ENCODE measurements at places on chromosomes 12 and 14. TPM values are rescaled to one million over a fixed set of nuclear protein-coding genes. Genes with fewer than 3 reads are reported as not detected.

DNA sequence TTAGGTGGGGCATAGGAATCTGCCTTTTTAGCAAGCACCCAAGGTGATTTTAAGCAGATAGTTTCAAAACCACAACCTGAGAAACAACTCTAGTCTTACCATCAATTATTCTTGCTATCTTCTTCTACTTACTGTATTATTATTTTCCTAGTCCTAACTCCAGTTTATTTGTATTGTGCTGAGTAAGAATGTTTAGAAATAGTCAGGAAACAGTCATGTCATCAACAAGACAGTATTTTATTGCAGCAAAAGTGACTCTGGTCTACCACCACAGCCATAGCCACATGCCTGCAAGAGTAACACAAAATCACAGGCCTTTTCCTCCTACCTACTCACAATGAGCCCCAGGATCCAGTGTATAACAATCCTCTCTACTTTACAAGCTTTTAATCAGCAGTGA lies 46.3 kb upstream of the FLRT2 start:
- no peak overlapping the region for H3K4me3 ChIP-seq
- no peaks in the 10 kb centered on the region for H3K36me3 ChIP-seq
- no peak for DNase-seq
- no peak overlapping the region for H3K27ac ChIP-seq
- H3K27me3 ChIP-seq: no peaks in the 10 kb centered on the region
- peaks cover 19% of the 10 kb centered on the region for H3K4me1 ChIP-seq

The DIO2 gene
- 13.0 TPM for total RNA-seq

The PIWIL1 gene
- not detected for total RNA-seq

The TTC6 gene
- total RNA-seq: not detected

The TEX52 gene
- not detected for total RNA-seq

DNA sequence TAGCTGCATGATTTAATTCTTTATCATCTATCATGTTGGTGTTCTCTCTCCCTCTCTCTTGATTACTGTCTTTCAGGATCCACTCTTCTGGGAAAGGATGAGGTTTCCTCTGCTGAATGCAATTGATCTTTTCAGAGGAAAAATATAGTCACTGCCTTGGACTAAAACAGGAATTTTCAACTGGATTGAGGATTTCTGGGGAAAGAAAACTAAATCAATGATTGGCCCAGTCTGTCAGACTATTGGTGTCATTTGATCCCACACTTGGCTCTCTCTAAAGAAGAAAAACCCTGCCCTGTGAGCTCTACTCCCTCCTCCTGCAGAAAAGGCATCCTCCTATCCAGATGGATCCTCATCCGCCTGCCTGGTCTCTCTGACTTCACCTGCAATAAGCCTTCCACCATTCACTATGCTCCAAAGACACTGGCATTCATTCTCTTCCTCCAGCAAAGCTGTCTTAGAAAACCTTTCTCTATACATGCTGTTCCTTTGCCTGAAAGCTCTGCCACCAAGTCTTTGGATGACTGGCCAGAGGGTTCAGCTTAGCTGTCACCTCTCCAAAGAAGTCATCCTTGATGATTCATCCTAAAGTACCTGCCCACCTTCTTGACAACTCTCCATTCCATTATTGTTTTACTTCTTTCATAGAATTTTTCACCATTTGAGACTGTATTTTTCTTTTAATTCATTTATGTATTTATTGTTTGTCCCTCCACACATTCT lies 127.7 kb upstream of the CAND1 start:
- DNase-seq: no peak
- no peaks in the 10 kb centered on the region for H3K36me3 ChIP-seq
- H3K4me3 ChIP-seq: no peak overlapping the region
- no peaks in the 10 kb centered on the region for H3K27me3 ChIP-seq
- H3K4me1 ChIP-seq: no peaks in the 10 kb centered on the region

DNA sequence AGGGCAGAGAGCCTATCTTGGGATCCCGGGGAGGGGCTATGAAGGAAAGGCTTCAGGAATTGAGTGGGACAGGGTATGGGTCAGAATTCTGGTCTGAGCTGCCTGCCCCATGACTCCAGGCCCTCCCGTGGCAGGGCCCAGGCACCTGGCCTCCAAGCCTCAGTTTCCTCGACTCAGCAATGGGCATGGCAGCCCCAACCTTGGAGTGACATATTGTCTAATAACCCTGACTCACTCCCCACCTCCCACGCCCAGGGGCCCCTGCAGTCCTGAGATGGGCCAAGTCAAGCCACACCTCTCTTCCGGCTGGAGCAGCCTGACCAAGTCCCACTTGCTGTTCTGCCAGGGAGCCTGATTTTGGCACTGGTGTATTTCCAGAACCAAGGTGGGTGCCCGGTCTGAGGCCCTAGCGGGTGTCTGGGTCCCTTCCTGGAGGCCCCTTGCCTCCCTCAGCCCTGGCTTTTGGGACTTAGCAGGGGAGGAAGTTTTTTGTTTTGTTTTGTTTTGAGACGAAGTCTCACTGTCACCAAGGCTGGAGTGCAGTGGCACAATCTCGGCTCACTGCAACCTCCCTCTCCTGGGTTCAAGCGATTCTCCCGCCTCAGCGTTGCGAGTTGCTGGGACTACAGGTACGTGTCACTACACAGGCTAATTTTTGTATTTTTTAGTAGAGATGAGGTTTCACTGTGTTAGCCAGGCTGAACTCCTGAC lies 40.3 kb upstream of the RCOR1 start:
- no peaks in the 10 kb centered on the region for H3K36me3 ChIP-seq
- DNase-seq: no peak
- no peaks in the 10 kb centered on the region for H3K4me1 ChIP-seq
- no peak overlapping the region for H3K27ac ChIP-seq

The SCNN1A gene
- total RNA-seq: 16.4 TPM

The MOAP1 gene
- total RNA-seq: 26.0 TPM

The MYF6 gene
- total RNA-seq: not detected

DNA sequence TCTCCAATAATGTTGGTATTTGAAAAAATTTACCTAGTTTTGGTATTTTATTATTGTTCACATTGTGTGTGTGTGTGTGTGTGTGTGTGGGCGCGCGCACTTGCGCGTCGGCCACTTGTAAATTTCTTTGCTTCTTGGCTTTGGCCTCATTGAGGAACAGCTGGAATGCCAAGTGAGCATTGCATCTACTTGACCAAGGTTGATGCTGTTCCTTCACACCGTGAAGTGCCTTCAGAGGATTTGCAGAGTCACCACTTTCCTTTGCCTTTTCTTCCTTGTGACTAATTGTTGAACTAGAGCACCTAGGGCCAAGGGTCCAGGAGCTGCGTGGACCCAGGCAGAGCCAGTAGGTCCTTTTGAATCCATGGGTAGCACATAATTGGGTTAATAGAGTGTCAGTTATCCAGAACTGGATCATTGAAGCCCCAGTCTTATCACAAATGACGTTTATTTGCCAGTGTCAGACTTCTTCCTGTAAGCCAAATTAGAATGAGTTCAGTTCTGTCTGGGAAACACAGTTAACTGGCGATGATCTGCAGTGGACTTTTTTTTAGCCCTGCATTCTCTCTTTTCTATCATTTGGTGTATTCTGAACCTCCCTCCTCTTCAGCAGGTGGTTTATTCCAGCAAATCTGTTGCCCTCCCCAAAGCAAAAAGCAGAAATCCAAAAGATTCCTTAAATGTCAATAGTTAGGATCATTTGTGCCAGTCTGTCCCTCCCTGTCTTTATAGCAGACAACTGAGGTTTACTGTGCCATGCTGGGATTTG lies 2.6 kb downstream of the PPP2R5C start:
- H3K4me3 ChIP-seq: no peak overlapping the region
- no peak overlapping the region for H3K27ac ChIP-seq
- peaks cover 2% of the 10 kb centered on the region for H3K36me3 ChIP-seq
- peaks cover 22% of the 10 kb centered on the region for H3K4me1 ChIP-seq

DNA sequence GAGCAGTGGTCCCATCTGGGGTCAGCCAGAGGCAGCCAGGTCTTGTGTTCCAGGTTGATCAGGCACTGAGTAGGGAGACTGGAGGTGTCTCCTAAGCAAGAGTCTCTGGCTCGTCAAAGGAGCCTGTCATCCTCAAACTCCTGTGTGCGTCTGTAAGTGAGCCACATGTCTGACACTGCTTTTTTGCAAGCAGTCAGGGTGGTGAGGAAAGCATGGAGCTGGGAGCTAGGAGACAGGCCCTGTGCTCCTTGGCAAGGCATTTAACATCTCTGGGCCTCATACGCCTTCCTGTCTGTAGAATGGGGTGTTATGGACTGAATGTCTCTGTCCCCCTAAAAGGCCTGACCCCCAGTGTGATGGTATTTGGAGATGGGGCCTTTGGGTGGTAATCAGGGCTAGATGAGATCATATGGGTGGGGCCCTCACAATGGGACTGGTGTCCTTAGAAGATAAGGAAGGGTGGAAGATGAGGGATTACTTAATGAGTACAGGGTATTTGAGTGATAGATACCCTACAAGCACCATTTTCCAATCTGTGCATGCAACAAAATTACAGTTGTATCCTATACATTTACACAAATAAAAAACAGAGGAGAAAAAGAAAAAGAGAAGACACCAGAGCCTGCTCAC lies 53.0 kb downstream of the ARL6IP4 start:
- no peaks in the 10 kb centered on the region for H3K27me3 ChIP-seq
- H3K27ac ChIP-seq: no peak overlapping the region
- no peak overlapping the region for H3K4me3 ChIP-seq

DNA sequence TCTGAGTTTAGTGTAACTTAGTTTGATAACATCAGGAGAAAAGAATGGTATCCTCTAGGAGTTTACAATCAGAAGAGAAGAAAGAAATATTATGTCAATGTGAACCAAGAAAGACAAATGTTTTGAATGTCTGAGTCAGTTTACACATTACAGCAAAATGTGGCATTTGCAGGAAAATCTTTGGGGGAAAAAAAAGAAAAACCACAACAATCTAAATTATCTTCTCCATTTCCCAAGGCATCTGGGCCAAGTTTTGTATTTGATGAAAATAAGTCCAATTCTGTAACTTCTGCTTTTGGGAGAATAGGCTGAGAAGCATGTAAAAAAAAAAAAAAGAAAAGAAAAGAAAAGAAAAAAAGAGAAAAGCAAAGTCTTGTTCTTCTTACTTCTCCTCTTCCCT lies 58.8 kb upstream of the FLRT2 start:
- no peaks in the 10 kb centered on the region for H3K4me1 ChIP-seq
- H3K27me3 ChIP-seq: no peaks in the 10 kb centered on the region
- no peak for DNase-seq
- no peak overlapping the region for H3K27ac ChIP-seq
- H3K4me3 ChIP-seq: no peak overlapping the region
- no peaks in the 10 kb centered on the region for H3K36me3 ChIP-seq

DNA sequence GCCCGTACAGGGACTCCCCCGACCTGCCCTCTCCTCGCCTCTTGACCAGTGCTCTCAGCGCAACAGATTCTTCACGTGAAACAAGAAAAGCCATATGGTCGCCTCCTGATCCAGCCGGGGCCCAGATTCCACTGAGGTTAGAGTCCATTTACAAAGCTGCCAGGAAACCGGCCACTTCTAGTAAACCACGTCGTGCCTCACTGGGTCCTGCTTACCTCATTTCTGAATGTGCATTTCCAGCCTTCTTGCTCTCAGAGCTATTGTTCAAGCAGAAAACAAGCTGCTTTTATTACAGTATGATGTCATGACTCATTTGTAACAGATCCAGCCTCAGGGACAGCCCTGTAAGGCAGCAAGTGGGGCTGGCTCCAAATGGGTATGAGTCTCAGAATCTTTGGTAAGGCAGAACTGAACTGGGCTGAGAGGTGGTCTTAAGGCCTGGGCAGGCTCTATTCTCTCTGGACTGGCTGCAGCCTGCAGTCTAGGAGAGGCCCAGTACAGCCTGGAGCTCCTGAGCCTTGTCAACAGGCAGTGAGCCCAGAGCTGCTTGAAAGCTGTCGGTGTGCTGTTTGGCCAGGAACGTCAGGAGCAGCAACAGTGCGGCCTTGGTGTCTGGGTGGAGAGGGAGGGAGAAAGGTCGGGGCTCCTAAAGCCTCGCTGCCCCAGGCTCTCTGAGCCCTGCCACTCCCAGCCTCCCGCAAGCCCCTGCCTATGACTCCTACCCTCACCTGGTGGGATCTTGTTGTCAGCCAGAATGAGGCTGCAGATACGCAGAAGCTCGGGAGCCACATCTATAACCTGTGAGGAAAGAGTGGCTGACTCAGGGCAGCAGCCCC lies 8.3 kb downstream of the REC8 start:
- no peak overlapping the region for H3K4me3 ChIP-seq
- no peaks in the 10 kb centered on the region for H3K4me1 ChIP-seq
- DNase-seq: no peak
- peaks cover 45% of the 10 kb centered on the region for H3K36me3 ChIP-seq
- peak overlapping the region; percentile 59 for H3K27ac ChIP-seq

The C3AR1 gene
- total RNA-seq: 25.5 TPM

GRCh38 chr12:45354399-45354798 lies 138.5 kb downstream of the ANO6 start:
- H3K36me3 ChIP-seq: no peaks in the 10 kb centered on the region
- peak overlapping the region; percentile 13 for H3K27ac ChIP-seq
- no peak overlapping the region for H3K4me3 ChIP-seq
- H3K4me1 ChIP-seq: peaks cover 86% of the 10 kb centered on the region

DNA sequence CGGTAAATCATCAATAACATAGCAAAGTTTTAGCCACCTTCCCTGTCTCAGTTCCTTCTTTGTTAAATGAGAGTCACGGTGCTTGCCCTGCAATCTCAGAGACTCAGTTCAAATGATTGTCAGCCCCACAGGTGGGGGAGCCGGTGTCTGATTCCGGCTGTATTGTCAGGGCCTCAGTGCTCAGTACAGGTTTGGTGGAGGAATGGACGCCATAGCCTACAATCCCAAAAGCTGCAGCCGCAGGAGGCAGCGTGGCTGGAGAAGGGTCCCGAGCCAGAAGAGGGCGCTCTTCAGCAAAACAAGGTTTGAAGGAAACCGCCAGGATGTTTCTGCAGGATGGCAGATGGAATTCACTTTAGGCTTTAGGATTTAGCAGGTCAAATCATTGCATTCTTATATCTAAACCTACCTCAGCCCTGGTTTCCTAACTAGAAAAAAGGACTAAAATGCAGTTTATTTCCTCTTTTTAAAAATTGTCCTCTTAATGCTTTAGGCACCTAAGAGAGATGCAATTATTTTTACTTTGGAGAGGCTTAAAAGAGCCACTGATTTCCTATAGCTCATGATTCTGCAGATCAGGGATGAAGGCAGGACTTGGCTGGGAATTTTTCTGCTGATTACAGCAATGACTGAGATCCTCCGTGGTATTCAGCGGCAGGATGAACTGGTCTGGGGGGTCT lies 29.2 kb downstream of the FOS start:
- H3K36me3 ChIP-seq: no peaks in the 10 kb centered on the region

DNA sequence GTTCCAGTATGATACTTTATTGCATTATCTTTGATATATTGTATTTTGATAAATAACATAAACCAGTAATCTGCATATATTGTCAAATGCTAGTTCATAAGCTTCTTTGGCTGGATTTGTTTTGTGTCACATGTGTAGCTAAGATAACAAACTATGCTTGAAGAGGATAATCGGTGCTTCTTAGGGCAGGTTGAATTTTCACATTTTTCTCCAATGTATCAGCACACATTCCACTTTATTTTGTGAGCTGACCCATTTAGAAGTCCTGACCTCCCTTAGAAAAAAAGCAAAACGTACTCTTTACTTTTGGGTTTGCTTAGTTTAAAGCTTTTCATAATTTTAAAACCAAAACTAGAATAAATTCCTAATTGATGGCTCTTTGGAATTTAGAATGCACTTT lies 277.7 kb upstream of the DDHD1 start:
- H3K27me3 ChIP-seq: no peaks in the 10 kb centered on the region
- H3K4me1 ChIP-seq: no peaks in the 10 kb centered on the region
- H3K27ac ChIP-seq: no peak overlapping the region
- no peak overlapping the region for H3K4me3 ChIP-seq
- DNase-seq: no peak
